ENCODE measurements at places on chromosomes 7 and 10. TPM values are rescaled to one million over a fixed set of nuclear protein-coding genes. Genes with fewer than 3 reads are reported as not detected.

The TWIST1 gene
- polyA plus RNA-seq = 38.1 TPM

The OR2A1 gene
- polyA plus RNA-seq = 0.35 TPM

The TFEC gene
- polyA plus RNA-seq = 1.4 TPM

The NUTM2E gene
- polyA plus RNA-seq = 0.21 TPM

The LRRN3 gene
- polyA plus RNA-seq = 9.6 TPM

The CPED1 gene
- polyA plus RNA-seq = 11.5 TPM

The TEX36 gene
- not detected for polyA plus RNA-seq

The HABP2 gene
- 0.05 TPM for polyA plus RNA-seq

The LRRC4 gene
- polyA plus RNA-seq = 3.3 TPM

The SFTPD gene
- 1.4 TPM for polyA plus RNA-seq
